ENCODE measurements at places on chromosomes 16 and 17.

DNA sequence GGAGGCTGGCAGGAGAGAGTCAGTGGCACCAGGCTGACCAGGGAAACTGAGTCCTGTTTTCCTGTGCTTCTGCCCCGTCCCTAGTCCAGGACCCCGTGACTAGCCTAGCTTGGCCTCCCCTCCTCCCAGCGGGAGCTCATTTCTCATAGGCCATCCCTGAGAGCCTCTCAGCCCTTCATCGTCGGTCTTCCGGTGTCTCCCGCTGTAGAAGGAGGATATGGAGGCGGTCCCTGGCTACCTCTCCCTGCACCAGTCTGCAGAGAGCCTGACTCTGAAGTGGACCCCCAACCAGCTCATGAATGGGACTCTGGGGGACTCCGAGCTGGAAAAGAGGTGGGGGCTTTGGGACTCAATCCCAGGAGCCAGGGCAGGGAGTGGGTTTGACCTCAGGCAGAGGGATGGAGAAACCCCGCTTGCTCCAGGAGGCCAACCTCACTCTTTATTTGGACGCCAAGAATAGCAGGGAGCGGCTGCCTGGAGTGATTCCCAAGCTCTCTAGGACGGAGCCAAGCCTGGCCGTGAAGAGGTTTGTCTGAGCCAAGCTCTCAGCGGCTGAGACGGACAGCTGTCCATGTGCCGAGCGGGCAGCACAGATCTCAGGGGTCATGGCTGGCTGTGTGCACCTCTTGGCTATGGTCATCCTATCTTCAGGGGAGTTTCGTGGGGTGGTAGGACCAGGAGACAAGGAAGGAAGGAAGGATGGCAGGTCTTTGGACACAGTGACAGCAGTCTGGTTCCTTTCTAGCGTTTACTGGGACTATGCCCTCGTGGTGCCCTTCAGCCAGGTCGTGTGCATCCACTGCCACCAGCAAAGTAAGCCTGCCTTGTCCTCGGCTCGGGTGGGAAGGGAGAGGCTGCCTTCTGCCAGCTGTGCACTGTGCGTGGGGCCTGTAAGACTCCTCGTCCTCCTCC lies 26.8 kb downstream of the SGSM2 start:
- DNase-seq, result no peak

- DNase-seq, result no peak
Observed at GRCh38 chr17:41775394-41776226, 10.9 kb downstream of the JUP start.

- DNase-seq, result no peak
Observed at GRCh38 chr16:66212428-66212827, 154.1 kb upstream of the CDH5 start.

DNA sequence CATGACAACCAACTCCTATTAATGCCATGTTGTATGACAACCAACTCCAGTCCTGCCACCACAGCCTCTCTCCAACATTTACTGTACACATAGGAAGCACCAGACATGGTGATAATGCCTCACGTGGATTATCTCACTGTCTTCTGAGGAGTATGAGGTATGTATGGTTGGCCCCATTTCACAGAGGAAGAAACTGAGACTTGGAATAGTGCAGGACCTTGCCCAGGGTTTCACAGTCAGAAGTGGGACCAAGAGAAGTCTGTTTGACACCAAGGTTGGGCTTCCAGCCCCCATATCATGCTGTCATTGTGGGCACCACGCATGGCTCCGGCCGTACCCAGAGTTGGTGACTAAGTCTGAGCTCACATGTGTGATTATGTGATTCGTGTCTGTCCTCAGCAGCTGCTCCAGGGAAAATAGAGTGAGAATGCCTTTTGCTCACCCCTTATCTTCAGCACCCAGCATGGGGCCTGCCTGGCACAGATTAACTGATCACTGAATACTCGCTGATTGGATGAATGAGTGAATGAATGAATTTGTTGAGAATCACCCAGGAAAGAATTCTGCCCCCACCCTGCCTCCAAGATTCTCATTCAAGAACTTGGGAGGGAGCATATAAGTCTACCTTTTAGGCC lies 204.1 kb upstream of the NLRP1 start:
- DNase-seq, result no peak

DNA sequence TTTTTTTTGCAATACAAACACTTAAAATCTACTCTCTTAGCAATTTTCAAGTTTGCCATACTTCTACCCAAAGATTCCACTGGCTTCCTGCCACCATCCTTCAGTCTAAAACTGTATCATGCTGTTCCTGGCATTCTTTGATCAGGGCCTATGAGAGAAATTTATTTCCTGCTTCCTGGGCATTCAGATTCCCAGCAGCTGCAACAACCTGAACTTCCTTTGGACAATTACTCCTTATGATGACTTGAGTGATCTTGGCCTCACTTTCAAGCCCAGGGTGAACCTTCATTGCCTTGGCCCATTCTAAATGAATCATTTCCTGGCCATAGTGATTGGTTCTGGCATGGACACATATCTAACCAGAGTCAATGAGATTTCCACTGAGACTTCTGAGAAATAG lies 18.0 kb upstream of the MON1B start:
- DNase-seq, result no peak

DNA sequence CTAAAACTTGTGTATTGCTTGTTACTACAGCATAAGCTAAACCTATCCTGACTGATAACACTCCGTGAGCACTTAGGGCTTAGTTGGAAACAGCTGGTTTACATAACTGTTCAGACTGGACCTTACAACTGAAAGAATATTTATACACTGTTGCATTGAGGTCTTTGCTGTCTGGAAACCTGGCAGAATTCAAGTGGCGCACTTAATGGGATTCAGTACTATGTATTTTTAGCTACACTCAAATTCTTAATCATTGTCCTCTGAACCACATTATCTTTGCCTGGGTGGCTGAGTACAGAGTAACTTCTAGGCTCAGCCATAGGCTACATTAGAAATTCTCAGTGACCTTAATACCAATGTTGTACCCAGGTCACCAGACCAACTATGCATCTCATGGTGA lies 172.9 kb downstream of the PMP22 start:
- DNase-seq, result no peak

- DNase-seq, result no peak
Observed at GRCh38 chr17:80219763-80220053, 425 bp downstream of the SGSH start.

All from stimulated activated CD4-positive, alpha-beta T cell treated with anti-CD3 and anti-CD28 coated beads, TNF-alpha, amount 100 ng/mL, for 24 hours (primary cell).